ENCODE measurements at places on chromosomes 7 and 10.

GRCh38 chr10:32232378-32232777, 114.6 kb downstream of the EPC1 start:
- DNase-seq: no peak

- DNase-seq: no peak
Measured at GRCh38 chr7:28165961-28166955, 14.3 kb downstream of the JAZF1 start.

GRCh38 chr7:127995881-127996215, 35.4 kb downstream of the LRRC4 start:
- DNase-seq: no peak

DNA sequence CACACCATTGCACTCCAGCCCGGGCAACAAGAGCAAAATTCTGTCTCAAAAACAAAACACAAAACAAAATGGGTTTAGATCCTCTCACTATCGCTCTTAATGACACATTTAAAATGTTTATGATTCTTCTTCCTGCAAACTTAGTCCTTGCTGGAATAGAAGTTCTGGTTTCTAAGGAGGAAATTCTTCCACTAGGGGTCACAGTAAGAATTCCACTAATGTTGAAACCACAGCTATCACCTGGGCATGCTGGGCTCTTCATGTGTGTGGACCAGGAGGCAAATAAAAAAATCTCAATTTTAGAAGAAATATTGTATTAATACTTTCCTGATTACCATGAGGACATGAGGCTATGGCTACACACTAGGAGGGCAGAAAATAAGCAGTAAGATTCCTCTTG, 915.8 kb downstream of the TYW1 start:
- no peak for DNase-seq

DNA sequence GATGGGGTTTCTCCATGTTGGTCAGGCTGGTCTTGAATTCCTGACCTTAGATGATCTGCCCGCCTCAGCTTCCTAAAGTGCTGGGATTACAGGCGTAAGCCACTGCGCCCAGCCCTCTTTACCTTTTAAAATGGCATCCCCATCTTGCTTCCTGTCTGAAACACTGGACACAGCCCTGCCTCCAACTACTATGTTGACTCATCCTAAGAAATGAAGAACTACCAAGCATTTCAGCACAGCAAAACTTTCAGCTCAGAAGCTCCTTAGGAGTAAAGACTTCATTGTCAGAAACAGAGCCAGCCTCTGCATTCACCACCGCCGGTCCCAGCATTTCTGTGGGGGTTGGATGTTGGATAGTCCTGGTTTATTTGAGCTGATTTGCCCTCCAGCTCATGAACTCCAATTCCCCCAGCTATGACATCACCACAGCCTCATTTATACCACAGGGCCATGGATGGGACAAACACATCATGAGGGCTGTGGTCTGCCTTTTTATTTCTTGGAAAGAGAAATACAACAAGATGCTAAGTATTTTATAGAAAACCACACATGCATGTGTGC, 123.5 kb downstream of the ADCY1 start:
- no peak for DNase-seq

DNA sequence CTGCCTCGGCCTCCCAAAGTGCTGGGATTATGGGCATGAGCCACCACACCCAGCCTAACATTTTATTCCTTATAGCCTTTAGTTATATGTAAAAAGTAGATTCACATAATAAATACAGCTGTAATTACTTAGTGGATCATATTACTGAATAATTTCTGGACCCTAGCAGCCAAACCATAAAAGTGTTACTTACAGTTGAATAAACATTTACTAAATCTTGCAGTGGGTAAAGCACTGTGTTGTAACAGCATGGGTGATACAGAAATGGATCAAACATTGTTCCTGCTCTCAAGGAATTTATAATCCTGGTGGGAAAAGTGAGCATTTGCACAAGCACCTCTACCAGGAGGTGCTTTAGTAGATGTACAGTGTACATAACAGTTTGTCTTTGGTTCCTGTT, 25.0 kb downstream of the BPGM start:
- no peak for DNase-seq

DNA sequence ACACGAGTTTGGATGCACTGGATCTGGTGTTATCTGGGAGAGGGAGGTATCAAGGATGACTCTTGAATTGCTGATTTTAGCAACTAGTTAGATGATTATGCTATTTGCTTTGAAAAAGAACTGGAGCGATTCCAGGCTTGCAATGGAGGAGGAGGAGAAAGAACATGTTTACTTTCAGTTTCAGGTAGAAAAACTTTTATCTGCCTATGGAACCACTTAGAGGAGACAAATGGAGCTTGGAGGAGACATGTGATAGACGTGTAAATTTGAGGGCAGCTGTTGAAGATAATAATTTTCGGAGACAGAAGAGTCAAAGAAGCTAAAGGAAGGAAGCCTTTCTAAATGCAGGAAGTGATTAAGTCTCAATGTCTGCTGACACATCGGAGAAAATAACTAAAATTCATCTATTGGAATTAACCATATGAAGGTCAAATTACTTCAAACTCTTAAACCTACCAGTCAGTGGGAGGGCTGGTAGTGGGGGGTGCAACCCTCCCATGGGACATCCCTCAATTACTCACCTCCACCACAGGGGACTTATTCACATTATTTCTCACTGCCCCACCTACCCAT, 56.4 kb upstream of the GNAI1 start:
- DNase-seq: no peak

DNA sequence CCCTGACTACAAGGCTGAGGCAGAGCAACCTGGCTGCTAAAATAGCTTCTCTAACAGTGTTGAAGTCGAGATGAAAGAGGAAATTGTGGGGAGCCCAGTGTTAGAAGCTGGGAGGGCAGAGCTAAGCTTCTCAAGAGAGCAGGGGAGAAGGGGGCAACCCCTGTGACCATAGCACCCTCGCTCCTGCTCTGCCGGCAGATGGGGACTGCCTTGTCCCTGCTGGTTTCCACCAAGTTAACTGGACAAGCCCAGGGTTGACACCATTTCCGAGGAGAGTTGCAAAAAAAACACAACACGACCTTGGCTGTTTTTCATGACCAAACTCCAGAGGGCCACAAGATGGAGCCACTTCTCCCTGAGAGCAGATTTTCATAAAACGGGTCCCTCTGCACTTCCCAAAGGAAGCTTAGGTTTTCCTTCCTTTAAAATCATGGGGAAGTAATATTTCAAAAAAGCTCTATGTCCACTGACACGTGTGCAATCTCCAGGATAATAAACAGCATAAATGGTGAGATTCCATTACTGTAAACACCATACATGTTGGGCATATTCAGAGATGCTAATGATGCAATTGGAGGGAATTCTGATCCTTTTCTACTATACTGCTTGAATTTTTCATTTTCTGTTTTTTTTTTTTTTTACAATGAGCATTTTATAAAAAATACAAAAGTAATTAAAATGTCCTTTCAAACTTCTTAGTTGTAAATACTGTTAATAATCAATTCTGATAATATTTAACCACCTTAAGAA, 140.4 kb downstream of the PIP4K2A start:
- no peak for DNase-seq

- DNase-seq: no peak
Measured at GRCh38 chr7:157587051-157587804, 250.4 kb downstream of the DNAJB6 start.

DNA sequence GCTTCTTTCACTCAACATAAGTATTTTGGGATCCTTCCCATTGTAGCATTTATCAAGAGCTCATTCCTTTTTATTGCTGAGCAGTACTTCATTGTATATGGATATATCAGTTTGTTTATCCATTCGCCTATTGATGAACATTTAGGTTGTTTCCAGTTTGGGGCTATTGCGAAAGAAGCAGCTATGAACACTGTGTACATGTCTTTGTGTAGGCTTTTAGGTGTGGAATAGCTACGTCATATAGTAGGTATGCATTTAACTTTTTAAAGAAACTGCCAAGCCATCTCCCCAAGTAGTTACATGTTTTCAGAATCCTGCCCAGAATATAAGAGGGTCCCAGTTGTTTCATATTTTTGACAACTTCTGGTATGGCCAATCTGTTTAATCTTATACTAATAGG, 468.1 kb downstream of the IPMK start:
- DNase-seq: no peak

DNA sequence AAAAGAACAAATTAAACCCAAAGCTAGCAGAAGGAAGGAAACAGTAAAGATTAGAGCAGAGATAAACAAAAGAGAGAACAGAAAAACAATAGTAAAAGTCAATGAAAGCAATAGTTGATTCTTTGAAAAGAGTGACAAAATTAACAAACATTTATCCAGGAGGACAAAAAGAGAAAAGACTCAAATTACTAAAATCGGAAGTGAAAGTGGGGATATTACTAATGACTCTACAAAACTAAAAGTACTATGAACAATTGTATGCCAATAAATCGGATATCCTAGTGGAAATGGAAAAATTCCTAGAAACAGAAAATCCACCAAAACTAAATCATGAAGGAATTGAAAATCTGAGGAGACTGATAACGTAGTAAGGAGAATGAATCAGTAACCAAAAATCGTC, 96.3 kb downstream of the SNX13 start:
- no peak for DNase-seq

- DNase-seq: no peak
Measured at GRCh38 chr10:114271075-114271778, 32.2 kb downstream of the VWA2 start.

DNA sequence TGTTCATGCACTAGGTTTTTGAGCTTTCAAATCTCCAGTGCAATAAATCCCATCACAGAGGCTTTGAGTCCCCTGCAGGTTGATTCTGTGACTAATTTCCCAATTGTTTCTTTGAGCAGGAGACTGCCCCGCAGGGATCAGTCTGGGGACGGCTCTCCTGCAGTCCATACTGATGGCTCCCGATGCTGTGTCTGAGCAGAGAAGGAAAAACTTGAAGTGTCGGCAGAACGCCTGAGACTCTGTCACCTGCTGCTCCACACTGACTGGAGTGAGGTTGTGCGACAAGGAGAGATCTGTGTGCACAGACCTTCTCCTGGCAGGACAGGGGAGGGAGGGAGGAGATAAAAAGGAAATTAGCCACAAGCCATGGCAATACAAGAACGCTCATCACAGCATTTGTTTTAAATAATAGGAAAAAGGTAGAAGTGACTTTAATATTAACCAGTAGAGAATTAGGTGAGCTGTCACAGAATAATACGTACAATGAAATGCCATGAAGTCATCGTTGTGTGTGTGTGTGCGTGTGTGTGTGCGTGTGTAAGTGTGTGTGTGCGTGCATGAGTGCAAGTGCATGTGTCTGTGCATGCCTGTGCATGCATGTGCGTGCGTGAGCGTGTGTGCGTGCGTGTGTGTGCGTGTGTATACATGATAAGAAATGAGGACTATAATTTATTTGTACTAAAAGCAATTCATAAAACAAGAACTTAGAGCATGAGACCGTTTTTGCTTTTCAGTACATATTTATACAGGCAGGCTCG, 38.2 kb downstream of the HTR5A start:
- DNase-seq: no peak

DNA sequence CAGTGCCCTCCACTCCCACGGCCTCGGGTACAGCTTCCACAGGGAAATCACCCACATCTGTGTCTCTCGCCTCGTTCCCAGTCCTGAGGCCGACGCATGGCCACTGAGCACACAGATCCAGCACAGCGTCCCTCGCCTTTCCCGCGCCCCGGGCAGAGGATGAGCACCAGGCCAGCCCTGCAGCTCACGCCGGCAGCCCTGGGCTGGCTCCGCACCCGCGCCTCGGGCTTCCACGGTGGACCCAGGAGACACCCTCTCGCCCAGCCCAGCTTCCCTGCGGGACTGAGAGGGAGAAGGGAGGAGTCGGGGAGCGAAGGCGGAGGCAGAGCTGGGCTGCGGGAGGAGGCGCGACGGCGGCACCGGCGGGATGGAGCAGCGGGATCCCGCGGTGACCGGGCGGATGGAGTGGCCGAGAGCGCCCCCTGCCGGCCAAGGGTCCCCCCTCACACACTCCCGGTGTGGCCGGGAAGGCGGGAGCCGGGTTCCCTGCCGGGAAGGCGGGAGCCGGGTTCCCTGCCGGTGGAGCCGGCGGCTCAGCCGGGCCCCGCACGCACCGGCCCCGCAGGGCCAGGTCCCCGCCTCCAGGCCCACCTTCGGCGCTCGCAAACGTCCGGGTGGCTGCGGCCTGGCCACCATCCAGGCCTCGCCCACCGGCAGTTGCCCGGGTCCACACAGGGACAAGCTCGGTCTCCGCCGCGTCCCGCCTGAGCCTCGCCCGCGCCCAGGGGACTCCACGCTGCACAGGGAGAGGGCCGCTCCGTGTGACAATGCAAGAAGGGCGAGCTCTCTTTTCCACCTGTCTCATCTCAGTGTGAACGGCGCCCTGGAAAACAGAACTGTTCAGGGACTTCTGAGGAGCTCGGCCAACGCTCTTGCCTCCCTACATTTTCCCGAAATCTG, 110.3 kb upstream of the LANCL2 start:
- peak; percentile 76 for DNase-seq

GRCh38 chr7:122902751-122903495, 16.7 kb upstream of the CADPS2 start:
- DNase-seq: no peak

DNA sequence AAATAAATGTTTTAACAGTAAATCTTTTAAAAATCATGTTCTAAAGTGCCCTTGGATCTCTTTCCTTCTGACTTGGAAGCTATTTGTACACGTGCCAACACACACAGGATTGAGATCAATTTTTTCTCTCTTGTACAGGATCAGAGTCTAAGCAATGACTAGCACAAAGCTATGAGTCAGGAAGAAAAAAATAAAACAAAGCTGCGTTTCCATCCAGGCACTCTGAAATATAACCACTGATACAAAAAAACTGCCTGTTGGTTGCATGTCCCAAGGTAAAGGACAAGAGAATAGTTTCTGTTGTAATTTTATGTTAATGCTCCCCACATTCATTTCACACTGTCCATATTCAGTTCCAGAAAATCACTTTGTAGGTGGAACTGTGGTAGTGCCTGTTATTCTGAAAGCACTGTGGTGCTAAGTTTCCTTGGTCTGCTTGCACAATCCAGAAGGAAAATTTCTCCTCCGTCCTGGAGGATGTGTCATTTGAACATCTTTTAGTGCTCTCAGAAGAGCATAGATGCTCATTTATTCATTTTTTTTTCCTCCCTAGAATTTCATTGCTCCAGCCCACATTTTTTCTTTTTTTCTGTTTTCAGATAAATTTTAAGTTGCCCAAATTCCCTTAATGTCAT, 113.4 kb downstream of the PLXDC2 start:
- no peak for DNase-seq

DNA sequence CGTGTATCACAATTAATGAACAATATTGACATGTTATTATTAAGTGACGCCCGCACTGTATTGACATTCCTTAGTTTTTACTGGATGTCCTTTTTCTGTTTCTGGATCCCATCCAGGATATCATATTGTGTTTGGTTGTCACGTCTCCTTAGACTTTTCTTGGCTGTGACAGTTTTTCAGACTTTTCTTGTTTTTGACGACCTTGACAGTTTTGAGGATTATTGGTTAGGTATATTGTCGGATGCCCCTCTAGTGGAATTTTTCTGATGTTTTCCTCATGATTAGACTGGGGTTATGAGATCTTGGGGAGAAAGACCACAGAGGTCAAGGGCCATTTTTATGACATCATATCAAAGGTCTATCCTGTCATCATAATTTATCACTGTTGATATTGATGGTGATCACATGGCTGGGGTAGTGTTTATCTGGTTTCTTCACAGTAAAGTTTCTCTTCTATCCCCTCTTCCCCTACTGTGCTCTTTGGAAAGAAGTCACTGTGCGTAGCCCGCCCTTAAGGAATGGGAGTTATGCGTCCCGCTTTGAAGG, 11.1 kb downstream of the TAF3 start:
- DNase-seq: no peak

- DNase-seq: no peak
Measured at GRCh38 chr10:120131183-120131582, 238.7 kb downstream of the SEC23IP start.
